ENCODE measurements at places on chromosomes 4 and X.

DNA sequence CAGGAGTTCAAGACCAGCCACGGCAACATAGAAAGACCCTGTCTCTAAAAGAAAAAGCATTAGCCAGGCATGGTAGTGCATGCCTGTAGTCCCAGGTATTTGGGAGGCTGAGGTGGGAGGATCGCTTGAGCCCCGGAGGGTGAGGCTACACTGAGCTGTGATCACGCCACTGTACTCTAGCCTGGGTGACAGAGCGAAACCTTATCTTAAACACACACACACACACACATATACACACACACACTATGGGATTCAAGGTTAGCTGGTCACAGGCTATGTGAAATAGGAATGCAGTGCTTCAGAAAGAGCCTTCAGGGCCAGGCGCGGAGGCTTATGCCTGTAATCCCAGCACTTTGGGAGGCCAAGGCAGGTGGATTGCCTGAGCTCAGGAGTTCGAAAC is 23.5 kb downstream of the NLGN3 start:
- no peak for DNase-seq

GRCh38 chrX:43357741-43358140 is 298.4 kb upstream of the MAOA start:
- no peak for DNase-seq

GRCh38 chr4:69749771-69750170 is 10.6 kb downstream of the SULT1B1 start:
- DNase-seq = no peak

DNA sequence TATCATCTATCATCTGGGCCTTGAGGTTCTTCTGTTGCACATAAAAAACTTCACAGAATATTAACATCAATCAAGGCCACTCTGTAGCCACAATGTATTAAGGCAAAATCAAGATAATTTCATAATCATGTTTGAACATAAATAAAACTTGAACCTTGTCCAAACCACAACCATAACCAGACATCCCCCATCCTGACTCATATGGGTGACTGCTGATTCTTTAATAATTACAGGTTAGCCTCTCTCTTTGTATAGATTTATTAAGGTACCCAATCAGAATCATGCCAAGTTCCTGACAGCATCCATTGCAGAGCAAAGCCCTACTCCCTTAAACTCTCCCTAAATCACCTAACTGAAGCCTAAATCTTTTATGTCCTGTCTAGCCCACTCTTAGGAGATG is 16.7 kb upstream of the AREG start:
- DNase-seq = no peak

DNA sequence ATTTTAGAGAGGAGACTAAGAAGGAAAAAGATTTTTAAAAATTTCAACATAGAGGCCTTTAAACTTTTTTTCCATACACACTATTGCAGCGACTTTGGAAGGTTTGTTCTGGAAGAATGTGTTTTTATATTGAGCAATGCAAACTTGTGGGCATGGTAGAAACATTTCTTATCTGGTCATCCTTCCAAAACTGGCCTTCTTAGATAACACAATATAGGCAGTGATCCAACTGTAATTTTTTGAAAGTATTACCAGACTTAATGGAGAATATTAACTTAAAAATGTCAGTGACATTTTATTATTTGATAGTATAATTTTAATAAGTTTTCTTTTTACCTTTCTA is 25.6 kb downstream of the FHDC1 start:
- DNase-seq = no peak

DNA sequence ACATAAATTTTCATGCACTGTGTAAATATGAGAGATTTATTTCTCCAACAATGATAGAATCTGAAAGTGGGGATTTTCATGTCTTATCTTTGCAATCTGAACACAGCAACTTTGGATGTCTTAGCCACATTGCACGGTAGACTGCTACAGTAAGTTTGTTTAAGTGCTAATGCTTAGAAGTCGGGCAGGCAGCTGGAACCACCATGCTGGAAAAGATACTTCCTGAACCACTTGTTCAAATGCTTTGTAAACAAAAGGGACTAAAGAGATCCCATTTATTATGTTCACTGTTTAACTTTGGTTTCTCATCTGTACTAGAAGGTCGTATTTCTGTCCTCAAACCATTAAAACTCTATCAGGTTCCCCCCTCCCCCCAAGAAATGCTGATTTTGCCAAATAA is 555.9 kb upstream of the DIPK2B start:
- no peak for DNase-seq
